ENCODE measurements at places on chromosomes 11 and 22.

DNA sequence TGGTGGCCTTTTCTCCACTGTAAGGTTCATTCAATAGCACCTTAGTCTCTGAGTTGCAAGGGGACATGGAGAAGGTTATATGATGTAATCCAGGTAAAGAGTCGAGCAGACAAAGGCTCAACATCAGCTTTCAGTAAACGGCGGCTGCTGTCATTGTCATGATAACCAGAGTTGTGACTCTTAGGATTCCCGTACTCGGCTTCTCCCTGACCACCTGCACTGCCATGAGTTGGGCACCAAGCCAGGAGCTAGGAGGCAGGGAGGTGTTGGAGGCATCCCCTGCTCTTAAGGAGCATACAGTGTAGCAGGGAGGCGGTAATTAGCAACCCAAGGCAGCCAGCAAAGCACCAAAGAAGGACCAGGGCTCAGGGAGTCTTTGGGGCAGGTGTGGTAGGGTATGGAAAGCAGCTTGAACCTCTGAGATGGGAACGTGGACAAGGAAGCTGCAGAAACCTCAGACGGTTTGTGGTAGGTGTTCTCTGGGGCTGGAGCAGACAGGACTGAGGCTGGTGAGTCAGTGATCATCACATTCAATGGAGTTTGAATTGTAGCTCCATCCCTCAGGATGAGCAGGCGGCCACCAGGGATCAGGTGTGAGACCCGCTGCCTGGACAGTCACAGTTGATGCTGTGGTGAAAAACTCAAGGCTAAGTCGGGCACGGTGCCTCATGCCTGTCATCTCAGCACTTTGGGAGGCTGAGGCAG is 31.7 kb downstream of the LIF start:
- no peak for DNase-seq

GRCh38 chr11:74208507-74208906 is 37.4 kb downstream of the PPME1 start:
- no peak for DNase-seq

GRCh38 chr11:66020618-66021357 is 5.5 kb downstream of the CATSPER1 start:
- DNase-seq: peak; percentile 86

- no peak for DNase-seq
These were observed 1447.2 kb downstream of the TBC1D22A start for GRCh38 chr22:48209473-48210197.

DNA sequence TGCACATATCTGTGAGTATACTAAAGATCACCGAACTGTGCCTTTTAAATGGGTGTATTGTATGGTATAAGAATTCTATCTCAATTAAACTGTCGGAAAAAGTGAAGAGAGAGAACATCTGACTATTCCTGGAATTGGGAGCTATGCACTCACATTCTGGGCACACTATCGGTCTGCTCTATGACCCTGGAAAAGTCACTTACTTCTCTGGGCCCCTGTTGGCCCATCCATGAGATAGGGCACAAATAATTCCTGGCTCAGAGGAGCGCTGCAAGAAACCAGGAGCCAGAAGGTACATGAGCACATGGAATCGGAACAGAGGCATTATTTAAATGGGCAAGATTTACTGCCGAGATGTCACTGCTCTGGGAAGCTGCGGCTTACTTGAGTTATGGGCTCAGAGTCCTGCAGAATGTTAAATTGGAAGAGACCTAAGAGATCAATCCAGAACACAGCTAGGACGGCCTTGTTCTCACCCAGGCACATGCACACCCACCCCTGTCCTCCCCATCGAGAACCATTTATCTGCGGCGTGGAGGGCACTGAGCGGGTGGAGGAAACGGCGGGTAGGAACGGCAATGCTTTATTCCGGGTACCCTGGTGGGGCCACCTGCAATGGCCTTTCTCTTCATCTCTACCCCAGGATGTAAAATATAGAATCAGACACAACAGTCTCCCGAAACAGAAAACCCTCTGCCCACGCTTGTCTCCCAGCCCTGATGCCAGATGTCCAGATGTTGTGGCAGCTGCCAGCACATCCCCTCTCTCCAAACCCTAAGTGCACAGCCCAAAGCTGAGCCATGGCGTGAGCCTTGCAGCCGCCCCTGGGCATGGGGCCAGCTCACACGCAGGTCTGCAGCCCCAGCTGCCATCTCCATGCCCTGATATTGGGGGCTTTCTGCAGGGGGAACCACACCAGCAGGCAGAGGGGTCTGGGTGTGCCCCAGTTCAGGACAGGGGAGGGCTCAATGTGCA is 142.4 kb downstream of the DSCAML1 start:
- DNase-seq: no peak

GRCh38 chr22:23503736-23504440 is 76.2 kb downstream of the IGLL1 start:
- no peak for DNase-seq

DNA sequence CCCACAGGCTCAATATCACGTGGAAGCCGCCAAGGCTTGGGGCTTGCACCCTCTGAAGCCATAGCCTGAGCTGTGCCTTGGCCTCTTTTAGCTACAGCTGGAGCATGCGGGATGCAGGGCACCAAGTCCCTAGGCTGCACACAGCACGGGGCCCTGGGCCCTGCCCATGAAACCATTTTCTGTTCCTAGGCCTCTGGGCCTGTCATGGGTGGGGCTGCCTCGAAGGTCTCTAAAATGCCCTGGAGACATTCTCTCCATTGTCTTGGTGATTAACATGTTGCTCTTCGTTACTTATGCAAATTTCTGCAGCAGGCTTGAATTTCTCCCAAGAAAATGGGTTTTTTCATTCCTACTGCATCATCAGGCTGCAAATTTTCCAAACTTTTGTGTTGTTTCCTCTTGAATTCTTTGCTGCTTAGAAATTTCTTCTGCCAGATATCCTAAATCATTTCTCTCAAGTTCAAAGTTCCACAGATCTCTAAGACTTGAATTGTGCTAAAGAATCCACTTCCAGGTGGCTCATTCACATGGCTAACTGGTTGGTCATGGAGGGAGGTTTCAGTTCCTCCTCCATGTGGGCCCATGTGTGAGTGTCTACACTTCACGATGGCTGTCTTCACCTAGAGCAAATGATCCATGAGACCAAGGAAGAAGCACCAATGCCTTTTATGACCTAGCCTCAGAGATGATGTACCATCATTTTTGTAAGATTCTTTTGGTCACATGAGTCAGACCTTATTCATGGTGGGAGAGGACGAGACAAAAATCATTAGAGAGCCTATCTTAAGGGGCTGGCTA is 7.4 kb upstream of the CREBZF start:
- DNase-seq: peak; percentile 31

GRCh38 chr11:115535781-115536180 is 31.6 kb upstream of the CADM1 start:
- no peak for DNase-seq

DNA sequence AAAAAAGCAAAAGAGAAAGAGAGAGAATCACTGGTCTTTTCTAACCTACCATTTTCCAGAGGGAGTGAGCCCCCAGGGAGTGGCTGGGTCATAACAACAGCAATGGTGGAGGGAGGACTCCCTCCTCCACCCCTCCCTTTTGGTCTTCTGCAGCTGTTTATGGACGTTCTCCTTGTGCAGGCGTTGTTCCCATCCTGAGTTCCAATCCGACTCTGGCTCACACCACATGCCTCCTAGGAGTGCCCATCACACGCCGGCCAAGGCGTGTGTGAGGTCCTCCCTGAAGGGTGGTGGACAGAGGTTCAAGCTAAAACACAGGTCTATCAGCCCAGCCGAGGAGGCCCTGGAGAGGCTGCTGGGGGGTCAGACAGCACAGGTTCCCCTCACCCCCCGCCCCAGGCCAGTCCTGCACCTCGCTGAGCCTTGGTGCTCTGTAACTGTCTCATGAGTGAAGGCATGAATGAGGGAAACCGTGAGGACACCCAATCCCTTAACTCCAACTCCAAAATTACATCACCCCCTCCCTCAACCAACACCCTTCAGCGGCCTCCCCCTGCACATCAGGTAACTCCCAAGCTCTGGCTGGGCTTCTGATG is 29.4 kb downstream of the IFT27 start:
- no peak for DNase-seq

DNA sequence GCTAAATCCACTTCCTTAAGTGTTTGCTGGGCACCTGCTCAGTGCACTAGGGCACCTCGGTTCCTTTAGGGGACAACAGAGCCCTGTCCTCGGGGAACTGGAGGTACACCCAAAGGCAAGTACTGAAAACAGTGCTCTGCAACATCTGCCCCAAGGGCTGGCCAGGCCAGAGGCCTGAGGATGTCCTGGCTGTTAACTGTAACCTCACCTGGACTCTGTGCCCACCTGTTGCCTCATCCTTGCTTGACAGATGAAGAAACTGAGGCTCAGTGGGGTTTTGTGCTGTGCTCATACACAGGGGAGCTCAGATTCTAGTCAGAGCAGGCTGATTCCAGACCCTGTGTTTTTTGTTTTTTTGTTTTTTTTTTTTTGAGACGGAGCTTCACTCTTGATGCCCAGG is 2.6 kb downstream of the SEC14L4 start:
- no peak for DNase-seq

GRCh38 chr11:95716266-95716665 is 73.3 kb downstream of the FAM76B start:
- peak; percentile 67 for DNase-seq

GRCh38 chr22:47005506-47006408 is 243.3 kb downstream of the TBC1D22A start:
- DNase-seq: no peak

DNA sequence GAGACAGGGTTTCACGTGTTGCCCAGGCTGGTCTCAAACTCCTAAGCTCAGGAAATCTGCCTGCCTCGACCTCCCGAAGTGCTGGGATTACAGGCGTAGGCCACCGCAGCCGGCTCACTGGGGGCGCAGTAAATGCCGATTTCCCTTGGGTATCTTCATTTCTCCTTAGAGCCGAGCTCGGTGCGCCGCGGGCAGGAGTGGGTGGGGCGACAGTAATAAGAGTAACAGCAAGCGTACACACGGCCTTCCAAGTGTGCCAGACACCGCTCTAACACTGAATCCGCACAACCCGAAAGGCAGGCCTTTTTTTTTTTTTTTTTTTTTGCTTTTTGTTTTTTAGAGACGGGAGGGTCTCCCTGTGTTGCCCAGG is 500 bp upstream of the ADSL start:
- no peak for DNase-seq

- peak; percentile 28 for DNase-seq
These were observed 94.2 kb upstream of the TBCEL start for GRCh38 chr11:120929664-120930154.

GRCh38 chr22:39972641-39973040 is 12.4 kb downstream of the TMA7B start:
- DNase-seq: no peak

GRCh38 chr22:20965104-20965887 is 1.8 kb upstream of the AIFM3 start:
- no peak for DNase-seq

GRCh38 chr22:23225724-23226496 is 45.6 kb downstream of the BCR start:
- DNase-seq: peak; percentile 73

- DNase-seq: peak; percentile 34
These were observed 978 bp downstream of the FLI1 start for GRCh38 chr11:128694618-128695481.

DNA sequence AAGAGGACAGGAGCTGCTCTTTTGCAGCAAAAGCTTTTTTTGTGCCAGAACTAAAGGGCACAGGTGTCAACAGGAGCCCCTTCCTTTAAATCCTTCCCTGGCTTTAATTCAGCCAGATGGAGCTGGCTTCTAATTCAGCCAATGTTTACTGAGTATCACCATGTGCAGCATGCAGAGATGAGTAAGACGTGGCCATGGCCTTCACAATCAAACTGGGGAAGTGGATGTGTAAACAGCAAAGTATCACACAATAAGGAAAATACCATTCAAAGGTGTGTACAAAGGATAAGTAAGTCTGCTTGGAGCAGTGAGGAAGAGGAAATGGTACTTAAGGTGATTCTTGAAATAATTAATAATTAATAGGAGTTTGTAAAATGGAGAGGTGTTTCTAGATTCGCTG is 243.4 kb downstream of the NXPE2 start:
- no peak for DNase-seq

- no peak for DNase-seq
These were observed at the start of gene OR8K5 for GRCh38 chr11:56160217-56160616. TSS of gene OR8K5 (minus strand) at chr11:56160317. CDS start at chr11:56160317, 0 bp downstream.

DNA sequence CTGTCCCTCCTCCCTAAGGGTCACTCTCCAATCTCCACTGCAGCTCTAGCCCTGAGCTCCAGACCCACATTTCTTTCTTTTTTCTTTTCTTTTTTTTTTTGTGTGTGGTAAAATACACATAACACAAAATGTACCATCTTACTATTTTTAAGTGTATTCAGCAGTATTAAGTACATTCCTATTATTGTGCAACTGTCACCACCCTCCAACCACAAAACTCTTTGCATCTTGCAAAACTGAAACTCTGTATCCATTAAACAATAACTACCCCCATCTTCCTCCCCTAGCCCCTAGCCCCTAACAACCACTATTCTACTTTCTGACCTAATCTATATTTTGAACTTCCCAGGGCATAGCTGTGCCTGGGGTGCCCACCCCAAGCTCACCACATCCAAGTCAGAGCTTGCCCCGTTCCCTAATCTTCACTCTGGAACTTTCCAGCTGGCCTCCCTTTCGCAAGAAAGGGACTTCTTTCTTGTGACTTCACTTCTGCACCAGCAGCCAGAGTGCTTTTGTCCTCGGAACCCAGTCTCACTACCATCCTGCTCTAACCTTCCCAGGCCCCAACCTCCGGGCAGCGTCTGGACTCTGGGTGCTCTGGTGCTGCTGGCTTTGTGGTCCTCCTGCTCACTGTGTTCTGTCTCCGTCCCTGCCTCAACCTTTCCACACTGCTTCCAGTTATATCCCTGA is 30.7 kb downstream of the PARVG start:
- DNase-seq: no peak

- DNase-seq: peak; percentile 31
These were observed 39.3 kb downstream of the DUSP8 start for GRCh38 chr11:1532606-1533341.

DNA sequence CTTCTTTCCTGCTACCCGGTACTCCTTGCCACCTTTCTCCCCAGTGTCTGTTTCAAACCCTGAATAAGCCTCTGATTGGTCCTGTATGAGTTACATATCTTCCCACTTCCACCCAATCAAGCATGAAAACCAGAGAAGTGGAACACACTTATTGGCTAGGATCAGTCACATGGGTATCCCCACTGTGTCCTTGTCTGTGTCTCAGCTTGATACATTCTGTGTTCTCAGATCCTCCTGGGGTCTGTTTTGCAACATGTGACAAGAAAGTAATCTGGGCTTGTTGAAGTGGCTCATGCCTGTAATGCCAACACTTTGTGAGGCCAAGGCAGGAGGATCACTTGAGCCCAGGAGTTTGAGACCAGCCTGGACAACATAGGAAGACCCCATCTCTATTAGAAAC is 23.9 kb downstream of the MCHR1 start:
- no peak for DNase-seq

DNA sequence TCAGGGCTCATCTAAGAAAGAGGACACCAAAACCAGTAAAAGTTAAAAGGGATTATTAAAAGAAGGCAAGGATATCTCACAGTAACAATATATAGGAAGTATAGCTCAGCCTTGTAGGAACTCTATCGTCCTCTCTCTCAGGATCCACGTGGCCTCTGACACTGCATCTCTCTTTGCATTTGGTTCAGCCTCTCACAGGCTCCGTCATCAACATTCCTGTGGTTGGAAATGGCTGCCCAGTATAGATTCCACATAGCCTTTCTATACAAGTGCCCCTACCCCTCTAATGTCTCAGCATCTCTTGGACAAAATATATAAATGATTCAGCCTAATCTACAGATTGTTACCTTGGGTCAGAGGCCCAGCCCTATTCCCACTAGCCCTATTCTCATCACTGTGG is 101.3 kb upstream of the DBX1 start:
- DNase-seq: peak; percentile 34

Data from fibroblast of skin of back (primary cell).